ENCODE measurements at places on chromosomes 1 and 21.

DNA sequence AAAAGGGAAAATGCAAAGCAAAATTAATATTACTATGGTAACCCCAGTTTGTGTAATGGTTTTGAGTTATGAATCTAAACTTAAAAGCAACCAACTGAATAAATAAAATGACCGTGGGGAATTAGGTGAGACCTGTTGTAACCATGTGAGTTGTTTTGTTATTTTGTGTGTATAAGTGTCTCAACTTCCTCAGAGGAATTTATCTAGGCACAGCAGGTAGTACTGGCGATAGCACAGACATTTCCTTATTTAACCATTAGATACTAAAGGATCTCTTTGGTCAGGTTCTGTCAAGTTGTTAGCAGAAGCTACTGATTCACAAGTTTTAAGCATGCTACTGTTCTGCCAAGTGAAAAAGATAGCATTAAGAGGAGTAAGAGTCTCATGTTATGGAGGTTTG lies 39.3 kb upstream of the LRRC7 start:
- no peaks in the 10 kb centered on the region for H3K4me1 ChIP-seq
- DNase-seq = no peak
- no peak overlapping the region for H3K27ac ChIP-seq
- H3K4me3 ChIP-seq = no peak overlapping the region
- H3K36me3 ChIP-seq = no peaks in the 10 kb centered on the region
- H3K27me3 ChIP-seq = no peaks in the 10 kb centered on the region

- DNase-seq = no peak
- peaks cover 7% of the 10 kb centered on the region for H3K27me3 ChIP-seq
- no peak overlapping the region for H3K27ac ChIP-seq
- H3K4me1 ChIP-seq = peaks cover 12% of the 10 kb centered on the region
Observed at GRCh38 chr1:39954324-39954869, 548 bp upstream of the MFSD2A start.

DNA sequence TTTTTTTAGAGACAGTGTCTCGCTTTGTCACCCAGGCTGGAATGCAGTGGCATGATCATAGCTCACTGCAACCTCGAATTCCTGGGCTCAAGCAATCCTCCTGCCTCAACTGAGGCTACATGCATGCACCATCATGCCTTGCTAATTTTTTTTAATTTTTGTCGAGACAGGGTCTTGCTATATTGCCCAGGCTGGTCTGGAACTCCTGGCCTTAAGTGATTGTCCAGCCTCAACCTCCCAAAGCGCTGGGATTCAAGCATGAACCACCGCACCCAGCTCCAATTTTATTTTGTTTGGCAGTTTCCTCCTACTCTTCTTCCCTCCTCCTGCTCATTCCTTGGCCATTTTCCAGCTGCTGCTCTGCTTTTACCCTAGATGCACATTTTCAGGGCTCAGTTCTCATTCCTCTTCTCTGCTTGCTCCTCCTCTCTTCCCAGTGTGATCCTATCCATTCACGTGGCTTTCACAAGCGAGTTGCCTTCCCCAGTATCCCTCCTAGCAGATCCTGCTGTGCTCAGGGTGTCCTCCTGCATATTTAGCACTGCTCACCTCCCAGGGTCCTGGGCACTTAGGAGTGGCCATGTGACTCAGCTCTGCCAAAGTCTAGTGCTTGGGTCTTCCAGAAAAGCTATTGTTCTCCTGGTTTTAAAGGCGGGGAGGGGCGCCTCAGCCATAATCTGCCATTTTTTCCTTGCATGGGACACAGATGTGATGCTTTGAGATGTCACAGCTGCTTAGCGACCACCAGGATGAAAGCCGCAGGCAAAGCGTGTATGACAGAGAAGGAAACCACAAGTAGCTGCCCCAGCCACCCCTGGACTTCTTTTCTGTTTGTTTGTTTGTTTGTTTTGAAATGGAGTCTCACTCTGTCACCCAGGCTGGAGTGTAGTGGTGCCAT lies 33.7 kb downstream of the PSEN2 start:
- no peak for DNase-seq
- no peak overlapping the region for H3K27ac ChIP-seq
- no peaks in the 10 kb centered on the region for H3K27me3 ChIP-seq
- H3K36me3 ChIP-seq = no peaks in the 10 kb centered on the region
- H3K4me3 ChIP-seq = no peak overlapping the region

- no peak overlapping the region for H3K27ac ChIP-seq
- H3K4me3 ChIP-seq = no peak overlapping the region
- no peak for DNase-seq
- no peaks in the 10 kb centered on the region for H3K27me3 ChIP-seq
- H3K36me3 ChIP-seq = no peaks in the 10 kb centered on the region
- H3K4me1 ChIP-seq = no peaks in the 10 kb centered on the region
Observed at GRCh38 chr1:223298701-223299100, 65.3 kb downstream of the SUSD4 start.

- DNase-seq = no peak
- no peak overlapping the region for H3K27ac ChIP-seq
- no peaks in the 10 kb centered on the region for H3K27me3 ChIP-seq
- no peak overlapping the region for H3K4me3 ChIP-seq
Observed at GRCh38 chr1:113617438-113618141, 141.7 kb downstream of the PHTF1 start.
